ENCODE measurements at places on chromosomes 1 and 21.

DNA sequence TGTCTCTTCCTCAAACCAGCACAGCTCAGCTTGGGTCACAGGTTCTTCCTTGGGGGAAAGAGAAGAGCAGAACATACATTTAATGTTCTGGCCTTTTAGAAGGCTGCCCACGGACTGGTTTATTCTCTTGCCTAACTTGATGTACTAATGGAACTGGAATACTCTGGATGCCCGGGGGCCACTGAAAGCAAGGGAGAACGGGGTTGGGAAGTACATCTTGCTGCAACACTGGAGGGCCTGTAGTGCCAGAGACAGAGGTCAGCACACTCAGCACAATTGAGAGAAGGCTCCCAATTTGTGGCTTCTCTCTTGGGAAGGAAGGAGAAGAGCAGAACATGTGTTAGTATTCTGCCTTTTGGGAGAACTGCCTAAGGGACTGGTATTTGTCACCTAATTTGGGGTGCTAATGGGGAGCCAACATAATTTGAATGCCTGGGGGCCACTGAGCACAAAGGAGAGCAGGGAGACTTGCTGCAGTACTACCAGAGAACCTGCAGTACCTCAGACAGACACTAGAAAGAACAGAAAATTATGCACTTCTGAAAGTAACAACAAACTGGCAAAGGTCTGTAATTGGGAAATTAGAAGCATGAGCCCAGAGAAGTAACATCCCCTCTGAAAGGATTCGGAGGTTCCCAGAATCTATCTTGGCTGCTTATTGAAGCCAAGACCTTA, 14.1 kb downstream of the ZNF691 start:
- DNase-seq, result no peak

GRCh38 chr1:54537611-54538010, 10.4 kb upstream of the ACOT11 start:
- no peak for DNase-seq

- no peak for DNase-seq
Observed at GRCh38 chr1:222769181-222769580, 32.2 kb downstream of the FAM177B start.

DNA sequence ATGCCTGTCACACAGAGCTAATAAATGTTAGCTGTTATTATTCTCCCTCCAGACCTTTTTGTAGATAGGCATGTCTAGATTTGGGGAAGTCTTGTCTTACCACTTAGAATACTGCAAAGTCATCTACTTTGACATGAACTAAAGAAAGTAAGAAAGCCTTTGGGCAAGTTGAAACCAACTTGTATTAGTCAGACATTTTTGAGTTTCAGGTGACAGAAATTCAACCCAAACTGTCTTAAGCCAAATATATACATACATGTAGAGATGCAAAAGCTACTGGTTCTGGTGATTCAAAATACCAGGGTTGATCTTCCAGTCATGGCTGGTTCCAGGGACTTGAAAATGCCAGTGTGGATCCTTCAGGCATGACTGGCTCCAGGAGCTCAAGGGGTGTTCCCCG, 276.8 kb upstream of the TMEM51 start:
- DNase-seq, result no peak

DNA sequence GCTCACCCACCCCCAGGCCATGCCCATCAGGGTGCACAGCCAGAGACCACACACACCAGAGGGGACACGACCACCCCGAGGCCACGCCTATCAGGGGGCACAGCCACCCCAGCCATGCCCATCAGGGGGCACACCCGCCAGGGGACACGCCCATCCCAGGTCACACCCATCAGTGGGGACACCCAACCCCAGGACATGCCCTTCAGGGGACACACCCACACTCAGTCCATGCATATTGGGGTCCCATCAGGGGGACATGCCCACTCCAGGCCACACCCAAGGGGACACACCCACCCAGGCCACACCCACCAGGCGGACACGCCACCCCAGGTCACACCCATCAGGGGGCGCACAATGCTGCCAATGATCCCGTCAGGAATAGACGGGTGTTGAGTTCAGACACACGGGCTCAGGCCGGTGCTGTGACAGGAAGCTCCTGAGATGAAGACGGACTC, 20.7 kb downstream of the MCM3AP start:
- no peak for DNase-seq

- no peak for DNase-seq
Observed at GRCh38 chr1:160009801-160010200, 22.0 kb downstream of the PIGM start.

DNA sequence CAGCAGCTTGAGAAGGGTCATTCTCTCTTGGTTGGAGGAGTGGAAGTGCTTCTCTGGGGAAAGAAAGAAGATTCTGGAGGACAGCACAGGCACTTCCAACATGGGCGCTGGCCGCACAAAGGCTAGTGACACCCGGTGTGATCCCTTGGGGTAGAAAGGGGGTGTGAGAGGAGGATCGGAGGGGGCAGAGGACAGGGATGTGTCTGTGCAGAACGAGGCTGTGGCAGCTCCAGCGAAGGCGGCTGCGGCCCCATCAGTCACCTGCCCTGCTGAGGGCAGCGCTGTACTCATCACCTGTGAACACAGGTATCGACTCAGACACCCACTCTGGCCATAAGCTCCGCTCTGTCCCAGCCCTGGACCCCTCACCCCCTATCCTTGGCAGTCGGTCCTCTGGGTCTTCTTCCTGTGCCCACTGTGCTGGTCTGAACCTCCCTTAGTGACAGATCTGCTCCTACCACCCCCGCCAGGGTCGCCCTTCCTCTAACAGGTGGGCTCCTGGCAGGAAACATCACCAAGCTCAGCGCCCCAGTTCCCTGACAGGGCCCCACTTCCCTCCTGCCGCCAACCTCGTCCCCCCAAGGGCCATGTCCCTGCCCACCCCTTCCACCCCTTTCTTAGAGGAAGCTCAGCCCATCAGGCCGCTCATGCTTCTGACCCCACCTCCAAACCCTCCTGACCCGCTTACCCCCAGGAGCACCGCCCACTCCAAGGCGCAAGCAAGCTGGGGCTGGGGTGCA, 20.1 kb downstream of the TP73 start:
- DNase-seq, result no peak

GRCh38 chr1:86779308-86780191, 75.2 kb downstream of the SH3GLB1 start:
- no peak for DNase-seq

GRCh38 chr1:115655306-115655663, 13.5 kb downstream of the VANGL1 start:
- DNase-seq, result no peak

DNA sequence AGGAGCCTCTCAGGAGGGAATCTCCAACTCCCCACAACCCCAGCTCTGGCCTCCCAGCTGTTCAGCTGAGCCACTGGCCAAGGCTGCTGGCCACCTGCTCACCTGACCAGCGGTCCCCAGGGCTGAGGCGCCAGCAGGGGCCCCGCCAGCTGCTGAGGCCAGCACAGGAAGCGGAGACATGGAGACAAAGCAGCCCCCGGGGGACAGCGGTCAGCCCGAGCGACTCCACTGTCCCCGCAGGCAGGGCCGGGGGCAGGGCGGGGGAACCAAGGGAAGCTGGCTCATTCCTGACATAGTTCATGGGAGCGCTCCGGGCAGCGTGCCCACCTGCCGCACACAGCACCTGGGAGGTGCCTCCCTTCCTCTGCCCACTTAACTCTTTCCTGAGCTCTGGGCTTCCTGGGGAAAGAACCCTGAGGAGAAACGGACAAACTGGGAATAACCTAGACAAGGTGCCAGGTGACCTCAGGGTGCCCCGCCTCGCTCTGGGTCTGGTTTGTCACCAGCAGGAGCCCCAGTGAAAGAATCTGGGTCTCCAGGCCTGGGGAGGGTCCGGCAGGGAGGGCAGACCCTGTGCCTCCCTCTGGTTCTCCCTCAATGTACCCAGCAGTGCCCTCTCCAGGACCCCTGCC, 10.7 kb downstream of the EPHA2 start:
- DNase-seq, result peak; percentile 62

GRCh38 chr21:44255511-44255981, 6.2 kb downstream of the DNMT3L start:
- no peak for DNase-seq

GRCh38 chr1:179831225-179831624, 46.4 kb downstream of the TOR1AIP2 start:
- no peak for DNase-seq

DNA sequence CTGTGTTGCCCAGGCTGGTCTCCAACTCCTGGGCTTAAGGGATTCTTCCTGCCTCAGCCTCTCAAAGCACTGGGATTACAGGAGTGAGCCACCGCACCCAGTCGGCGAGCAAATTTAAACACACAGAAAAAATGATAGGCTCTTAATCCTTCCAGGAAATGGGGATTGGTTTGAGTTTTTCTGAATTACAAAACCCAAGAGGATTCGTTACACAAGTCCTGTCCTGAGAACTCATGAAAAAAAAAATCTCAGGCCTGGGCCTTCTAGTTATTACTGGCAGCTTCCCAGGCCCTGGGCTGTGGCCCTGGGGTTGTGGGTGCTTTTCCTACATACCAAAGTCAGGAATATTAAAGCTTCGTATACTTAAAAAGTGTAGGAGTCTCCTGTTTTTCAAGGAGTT, 6.3 kb upstream of the IFNGR2 start:
- DNase-seq, result no peak

DNA sequence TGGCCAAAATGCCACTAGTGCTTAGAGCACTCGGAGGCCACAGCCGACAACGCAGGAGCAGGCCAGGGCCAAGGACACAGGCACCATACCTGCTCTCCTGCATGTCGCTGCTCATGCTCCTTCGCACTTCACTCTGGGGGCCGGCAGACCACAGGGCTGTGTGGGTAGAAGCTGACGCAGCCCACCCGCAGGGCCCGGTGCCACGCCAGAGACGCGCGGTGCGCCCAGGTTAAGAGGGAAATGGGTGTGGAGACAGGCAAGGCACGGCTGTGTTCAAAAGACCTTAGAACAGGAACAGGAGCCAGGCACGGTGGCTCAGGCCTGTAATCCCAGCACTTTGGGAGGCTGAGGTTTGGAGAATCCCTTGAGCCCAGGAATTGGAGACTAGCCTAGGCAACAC, 13.6 kb upstream of the PRDM15 start:
- DNase-seq, result no peak

All from HTR-8/SVneo (cell line).